ENCODE measurements at places on chromosomes 6 and 20. TPM values are rescaled to one million over a fixed set of nuclear protein-coding genes. Genes with fewer than 3 reads are reported as not detected.

The LHFPL5 gene
- polyA plus RNA-seq: not detected

The RNF8 gene
- 25.7 TPM for polyA plus RNA-seq

- no peak for DNase-seq
Measured at GRCh38 chr6:4372866-4373265, 237.5 kb upstream of the ECI2 start.

The FYN gene
- polyA plus RNA-seq: 46.8 TPM

- no peak for DNase-seq
Measured at GRCh38 chr6:7916959-7917358, 6.4 kb upstream of the TXNDC5 start.

The ADGB gene
- not detected for polyA plus RNA-seq

GRCh38 chr20:53957451-53958172, 112.8 kb downstream of the BCAS1 start:
- DNase-seq: no peak

The EMILIN3 gene
- polyA plus RNA-seq: not detected

The TBC1D20 gene
- polyA plus RNA-seq: 24.5 TPM

The GRM1 gene
- 0.01 TPM for polyA plus RNA-seq

The SLC52A3 gene
- polyA plus RNA-seq: 0.84 TPM

GRCh38 chr6:111789598-111789997, 83.7 kb downstream of the FYN start:
- DNase-seq: no peak

The CALHM6 gene
- polyA plus RNA-seq: 0.59 TPM

- peak; percentile 73 for DNase-seq
Measured at GRCh38 chr6:17714879-17715851, 8.4 kb upstream of the NUP153 start.

DNA sequence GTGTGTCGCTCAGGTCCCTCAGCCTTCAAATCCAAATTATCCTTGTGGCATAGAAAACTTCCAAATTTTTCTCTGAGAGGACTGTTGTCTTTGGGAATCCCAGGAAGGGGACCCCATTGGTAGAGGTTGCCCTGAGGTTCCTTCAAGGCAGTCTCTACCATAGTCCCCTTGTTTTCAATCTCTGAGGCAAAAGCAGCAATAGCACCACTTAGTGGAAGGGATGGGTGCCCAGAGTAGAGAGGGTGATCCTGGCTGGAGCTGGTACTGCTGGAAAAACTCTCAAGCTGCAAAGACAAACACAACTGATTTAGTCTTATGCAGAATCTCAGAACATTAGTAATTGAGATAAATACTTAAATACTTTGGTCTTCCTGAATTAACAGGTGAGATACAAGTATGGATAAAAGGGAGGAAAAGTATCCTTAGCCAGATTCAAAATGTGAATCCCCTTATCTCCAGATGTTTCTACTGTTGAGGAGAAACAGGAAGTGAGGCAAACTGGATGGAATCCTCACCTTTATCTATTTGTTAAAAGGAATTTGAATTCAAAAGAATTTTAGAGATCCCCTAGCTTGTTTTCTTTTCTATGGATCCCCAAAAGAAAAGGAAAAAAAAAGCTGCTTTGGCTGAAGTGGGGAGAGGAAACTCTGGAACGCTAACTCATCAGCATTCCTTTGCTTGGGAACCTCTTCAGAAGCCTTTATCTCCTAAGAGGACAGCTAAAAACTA, 13.4 kb downstream of the ZNF318 start:
- no peak for DNase-seq

GRCh38 chr6:157203764-157204163, 119.6 kb downstream of the TMEM242 start:
- no peak for DNase-seq

GRCh38 chr6:169709293-169709692, 7.4 kb downstream of the C6orf120 start:
- DNase-seq: no peak
